ENCODE measurements at places on chromosomes 6 and 20. TPM values are rescaled to one million over a fixed set of nuclear protein-coding genes. Genes with fewer than 3 reads are reported as not detected.

Gene GSTA2
- total RNA-seq = not detected

Gene GABRR1
- total RNA-seq = not detected

Gene ADGRB3
- total RNA-seq = 13.9 TPM

Gene SESN1
- total RNA-seq = 30.2 TPM

Gene EPB41L1
- 42.8 TPM for total RNA-seq

Gene HLA-DMB
- total RNA-seq = not detected

Gene SCRT2
- total RNA-seq = not detected

Gene CHRNA4
- total RNA-seq = 0.11 TPM

Gene BMP7
- total RNA-seq = 22.2 TPM

Gene PGC
- total RNA-seq = not detected

- peaks cover 12% of the 10 kb centered on the region for H3K27me3 ChIP-seq
- no peaks in the 10 kb centered on the region for H3K36me3 ChIP-seq
- H3K4me1 ChIP-seq = no peaks in the 10 kb centered on the region
- H3K27ac ChIP-seq = no peak overlapping the region
These were observed 298.9 kb upstream of the BMP2 start for GRCh38 chr20:6468423-6469116.

GRCh38 chr6:35955970-35956369, 35.1 kb upstream of the SRPK1 start:
- DNase-seq = no peak
- peaks cover 5% of the 10 kb centered on the region for H3K4me1 ChIP-seq
- no peak overlapping the region for H3K4me3 ChIP-seq
- H3K36me3 ChIP-seq = no peaks in the 10 kb centered on the region

DNA sequence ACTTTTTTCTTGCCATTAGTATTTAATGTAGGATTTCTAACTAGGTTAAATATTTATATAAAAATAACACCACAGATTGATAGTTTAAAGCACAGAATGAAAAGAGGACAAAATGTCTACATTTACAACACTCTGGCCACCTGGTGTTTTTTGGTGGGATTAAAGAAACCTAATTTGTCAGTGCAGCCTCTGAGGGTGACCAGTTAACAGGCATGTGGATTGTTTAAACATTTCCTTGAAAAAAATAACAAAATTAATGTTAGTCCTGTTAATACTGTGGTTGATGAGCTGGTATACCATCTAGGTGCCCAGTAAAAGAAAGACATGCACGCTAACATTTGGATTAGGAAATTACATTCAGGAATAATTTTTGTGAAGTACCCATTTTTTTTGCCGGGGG, 8.8 kb downstream of the SLC9A8 start:
- no peak for DNase-seq
- no peak overlapping the region for H3K4me3 ChIP-seq
- H3K4me1 ChIP-seq = peaks cover 12% of the 10 kb centered on the region
- H3K27me3 ChIP-seq = no peaks in the 10 kb centered on the region

DNA sequence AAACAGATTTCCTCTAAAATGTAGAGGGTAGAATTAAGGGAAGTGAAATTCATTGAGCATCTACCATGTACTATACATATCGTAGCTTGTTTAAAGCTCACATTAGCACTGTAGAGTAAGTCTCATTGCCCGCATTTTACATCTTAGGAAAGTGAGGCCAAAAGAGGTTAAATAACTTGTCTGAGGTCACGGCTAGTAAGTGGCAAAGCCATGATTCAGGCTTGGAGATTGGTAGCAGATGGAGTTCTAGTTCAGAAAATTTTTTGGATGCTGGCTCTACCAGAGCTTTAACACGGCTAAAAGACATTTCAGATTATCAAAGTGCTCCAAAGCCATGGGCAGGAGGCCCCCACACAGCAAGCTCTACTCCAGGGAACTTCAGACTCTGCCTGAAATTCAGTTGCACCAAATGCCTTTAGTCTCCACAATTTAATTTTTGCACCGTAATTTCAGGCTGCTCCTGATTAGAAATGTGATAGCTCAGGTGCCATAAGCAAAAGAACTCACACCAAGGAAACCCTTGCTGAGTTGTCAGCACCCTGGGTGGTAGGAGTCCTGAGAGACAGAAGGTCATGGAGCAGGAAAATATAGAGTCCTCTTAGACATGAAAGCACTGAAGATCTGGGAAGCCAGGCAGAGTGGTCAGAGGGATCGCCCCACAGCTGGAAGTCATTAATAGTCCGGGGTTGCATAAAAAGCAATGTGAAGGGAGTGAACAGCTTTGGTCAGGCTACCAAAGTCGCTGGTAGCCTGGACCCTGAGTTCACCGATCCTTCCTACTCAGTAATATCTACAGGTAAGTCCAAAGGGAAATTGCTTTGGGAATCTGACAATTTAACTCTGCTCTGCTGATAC, 55.2 kb upstream of the ASIP start:
- no peak overlapping the region for H3K4me3 ChIP-seq
- DNase-seq = no peak
- H3K36me3 ChIP-seq = no peaks in the 10 kb centered on the region
- no peaks in the 10 kb centered on the region for H3K27me3 ChIP-seq

- no peak overlapping the region for H3K4me3 ChIP-seq
- no peak overlapping the region for H3K27ac ChIP-seq
- DNase-seq = no peak
- H3K27me3 ChIP-seq = no peaks in the 10 kb centered on the region
- H3K4me1 ChIP-seq = no peaks in the 10 kb centered on the region
- peaks cover 18% of the 10 kb centered on the region for H3K36me3 ChIP-seq
These were observed 9.7 kb downstream of the NOL7 start for GRCh38 chr6:13624871-13625288.

GRCh38 chr6:71452697-71453370, 164.2 kb downstream of the OGFRL1 start:
- no peaks in the 10 kb centered on the region for H3K36me3 ChIP-seq
- H3K4me1 ChIP-seq = no peaks in the 10 kb centered on the region
- no peak overlapping the region for H3K4me3 ChIP-seq
- H3K27ac ChIP-seq = no peak overlapping the region

GRCh38 chr6:44897316-44897715, 430.8 kb upstream of the RUNX2 start:
- DNase-seq = no peak
- peaks cover 20% of the 10 kb centered on the region for H3K36me3 ChIP-seq
- no peaks in the 10 kb centered on the region for H3K27me3 ChIP-seq
- no peak overlapping the region for H3K4me3 ChIP-seq
- H3K27ac ChIP-seq = no peak overlapping the region
- no peaks in the 10 kb centered on the region for H3K4me1 ChIP-seq

- no peaks in the 10 kb centered on the region for H3K27me3 ChIP-seq
- no peak overlapping the region for H3K4me3 ChIP-seq
- DNase-seq = no peak
These were observed 24.6 kb downstream of the GGTLC1 start for GRCh38 chr20:23963941-23964340.

- H3K4me1 ChIP-seq = no peaks in the 10 kb centered on the region
- no peak for DNase-seq
These were observed 185.4 kb upstream of the GRIK2 start for GRCh38 chr6:101208152-101208551.

DNA sequence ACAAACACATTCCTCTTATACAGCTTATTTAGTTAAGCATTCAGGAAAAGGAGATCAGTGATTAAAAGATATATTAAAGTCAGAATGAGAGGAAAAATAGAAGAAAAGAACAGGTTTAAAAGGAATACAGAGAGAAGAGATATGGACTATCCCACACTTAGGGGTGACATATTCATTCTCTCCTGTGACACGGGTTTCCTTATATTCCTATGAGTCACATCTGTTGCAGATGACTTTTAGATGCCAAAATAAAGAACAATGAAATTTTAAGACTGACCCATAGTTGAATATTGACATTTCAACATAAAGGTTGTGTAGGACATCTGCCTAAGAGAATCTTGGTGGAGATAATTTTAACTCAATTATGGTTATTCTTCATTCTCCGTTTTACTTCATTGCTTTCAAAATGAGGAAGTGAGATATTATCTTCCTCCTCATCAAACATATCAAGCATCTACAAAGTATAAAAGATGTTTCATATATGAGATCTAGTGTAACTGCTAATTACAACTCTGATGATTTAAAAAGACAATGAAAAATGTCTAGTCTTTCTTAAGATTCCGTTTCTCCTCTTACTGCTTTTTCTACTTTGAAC, 1336.7 kb upstream of the CITED2 start:
- H3K36me3 ChIP-seq = peaks cover 2% of the 10 kb centered on the region
- H3K27me3 ChIP-seq = no peaks in the 10 kb centered on the region
- H3K27ac ChIP-seq = no peak overlapping the region
- no peak for DNase-seq
- no peak overlapping the region for H3K4me3 ChIP-seq

DNA sequence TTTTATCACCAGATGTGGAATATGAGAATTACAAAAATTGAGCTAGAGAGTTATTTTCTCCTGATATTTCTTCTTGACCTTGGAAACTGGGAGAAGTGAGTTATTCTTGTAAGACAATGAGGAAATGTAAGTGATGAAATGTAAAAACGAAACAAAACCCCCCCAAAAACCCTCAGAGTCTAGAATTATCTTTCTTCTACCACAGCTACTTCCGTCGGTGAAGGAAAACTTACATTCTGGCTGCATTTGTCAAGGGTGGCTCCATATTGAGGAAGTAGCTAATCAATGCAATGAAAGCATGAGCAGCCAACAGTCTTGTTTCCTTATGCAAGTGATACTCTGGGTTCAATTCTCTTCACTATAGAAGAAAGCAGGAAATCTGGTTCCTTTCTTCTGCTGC, 661.7 kb upstream of the CITED2 start:
- H3K36me3 ChIP-seq = no peaks in the 10 kb centered on the region
- no peaks in the 10 kb centered on the region for H3K27me3 ChIP-seq
- H3K4me1 ChIP-seq = peaks cover 18% of the 10 kb centered on the region
- DNase-seq = no peak
- no peak overlapping the region for H3K27ac ChIP-seq
- H3K4me3 ChIP-seq = no peak overlapping the region

- H3K27me3 ChIP-seq = no peaks in the 10 kb centered on the region
- no peaks in the 10 kb centered on the region for H3K4me1 ChIP-seq
- no peak overlapping the region for H3K27ac ChIP-seq
- H3K36me3 ChIP-seq = peaks cover 39% of the 10 kb centered on the region
- DNase-seq = no peak
- H3K4me3 ChIP-seq = no peak overlapping the region
These were observed 401.7 kb downstream of the ESR1 start for GRCh38 chr6:152209211-152209610.

GRCh38 chr6:157227202-157228166, 95.8 kb downstream of the TMEM242 start:
- peaks cover 25% of the 10 kb centered on the region for H3K4me1 ChIP-seq
- no peak for DNase-seq
- H3K4me3 ChIP-seq = no peak overlapping the region
- H3K27ac ChIP-seq = no peak overlapping the region

- no peak for DNase-seq
- H3K27ac ChIP-seq = peak overlapping the region; percentile 91
- peaks cover 10% of the 10 kb centered on the region for H3K36me3 ChIP-seq
These were observed 528 bp downstream of the NHSL1 start for GRCh38 chr6:138498629-138499302.

DNA sequence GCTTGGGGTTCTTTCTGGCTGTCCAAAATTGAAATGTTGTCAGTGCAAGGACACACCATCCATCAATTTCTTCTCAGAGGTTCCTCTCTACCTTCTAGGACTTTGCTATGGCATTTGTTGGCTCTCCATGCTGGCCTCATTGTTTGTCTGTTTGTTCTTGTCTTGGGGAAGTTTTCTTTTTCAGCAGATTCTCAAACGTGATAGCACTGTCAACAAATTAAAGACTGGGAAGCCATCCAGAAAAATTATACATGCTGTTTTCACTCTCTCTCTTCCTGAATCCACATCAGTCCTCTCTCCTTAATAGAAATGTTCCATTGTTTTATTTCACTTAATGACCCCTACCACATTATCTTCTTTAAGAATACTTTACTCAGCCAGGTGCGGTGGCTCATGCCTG, 130.4 kb downstream of the PCSK2 start:
- peaks cover 4% of the 10 kb centered on the region for H3K4me1 ChIP-seq
- H3K27me3 ChIP-seq = peaks cover 17% of the 10 kb centered on the region
- H3K27ac ChIP-seq = no peak overlapping the region
- no peak for DNase-seq
- H3K4me3 ChIP-seq = no peak overlapping the region

- H3K4me1 ChIP-seq = peaks cover 4% of the 10 kb centered on the region
- peaks cover 17% of the 10 kb centered on the region for H3K36me3 ChIP-seq
- DNase-seq = no peak
- no peak overlapping the region for H3K27ac ChIP-seq
- H3K27me3 ChIP-seq = no peaks in the 10 kb centered on the region
These were observed 130.7 kb upstream of the SIM1 start for GRCh38 chr6:100595456-100595855.

DNA sequence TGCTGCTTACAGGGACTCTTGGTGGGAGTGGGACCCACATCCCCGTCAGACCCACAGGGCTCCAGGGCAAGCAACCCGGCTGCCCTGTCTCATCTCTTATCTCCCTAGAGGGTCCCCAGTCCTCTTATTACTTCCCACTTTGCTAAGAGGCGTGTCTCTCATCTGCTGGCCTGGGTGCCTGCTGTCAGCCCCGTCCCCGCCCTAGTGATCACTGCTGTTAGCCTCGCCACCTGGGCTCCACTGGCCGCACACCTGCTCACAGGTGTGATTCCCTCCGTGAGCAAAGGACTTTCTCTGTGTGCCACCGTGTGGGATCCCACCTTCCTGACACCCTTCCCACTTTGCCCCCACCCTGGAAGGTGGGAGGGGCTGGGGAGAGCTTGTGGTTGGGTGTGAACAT, 57.6 kb downstream of the TCP11 start:
- H3K4me1 ChIP-seq = no peaks in the 10 kb centered on the region
- peaks cover 32% of the 10 kb centered on the region for H3K36me3 ChIP-seq
- H3K4me3 ChIP-seq = no peak overlapping the region
- no peak for DNase-seq
- no peaks in the 10 kb centered on the region for H3K27me3 ChIP-seq

- H3K4me1 ChIP-seq = peaks cover 24% of the 10 kb centered on the region
- peaks cover 30% of the 10 kb centered on the region for H3K36me3 ChIP-seq
- H3K27me3 ChIP-seq = no peaks in the 10 kb centered on the region
- no peak for DNase-seq
- no peak overlapping the region for H3K27ac ChIP-seq
- H3K4me3 ChIP-seq = no peak overlapping the region
These were observed 4.6 kb downstream of the VARS2 start for GRCh38 chr6:30918670-30919069.

DNA sequence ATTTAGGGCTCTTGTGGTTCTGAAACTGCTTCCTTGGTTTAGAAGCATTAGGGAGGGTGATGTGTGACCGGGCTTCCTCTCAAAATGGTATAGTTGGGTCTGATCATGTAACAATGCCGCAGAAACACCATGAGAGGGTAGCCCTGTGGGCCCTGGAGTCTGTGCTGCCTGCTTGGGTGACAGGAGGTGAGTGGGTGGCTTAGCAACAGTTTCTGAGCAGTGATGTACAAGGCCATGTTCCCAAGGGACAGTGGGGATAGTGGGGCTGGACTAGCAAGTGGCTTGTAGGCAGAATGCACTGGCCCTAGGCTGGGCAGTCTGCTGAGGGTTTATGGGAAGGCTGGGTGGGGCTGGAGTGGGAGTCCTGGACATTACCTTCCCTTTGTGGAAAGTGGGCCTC, 106.9 kb upstream of the MYL9 start:
- H3K27ac ChIP-seq = no peak overlapping the region
- no peak overlapping the region for H3K4me3 ChIP-seq
- H3K36me3 ChIP-seq = no peaks in the 10 kb centered on the region
